ENCODE measurements at places on chromosomes 7 and 10. TPM values are rescaled to one million over a fixed set of nuclear protein-coding genes. Genes with fewer than 3 reads are reported as not detected.

GRCh38 chr7:112517487-112517886 is 36.7 kb downstream of the LSMEM1 start:
- no peak for DNase-seq

- DNase-seq: no peak
Measured at GRCh38 chr7:77979219-77979618, 180.6 kb downstream of the PHTF2 start.

GRCh38 chr10:100076750-100077149 is 4.9 kb downstream of the CPN1 start:
- DNase-seq: no peak

GRCh38 chr10:74000892-74001669 is 3.2 kb downstream of the VCL start:
- DNase-seq: no peak

DNA sequence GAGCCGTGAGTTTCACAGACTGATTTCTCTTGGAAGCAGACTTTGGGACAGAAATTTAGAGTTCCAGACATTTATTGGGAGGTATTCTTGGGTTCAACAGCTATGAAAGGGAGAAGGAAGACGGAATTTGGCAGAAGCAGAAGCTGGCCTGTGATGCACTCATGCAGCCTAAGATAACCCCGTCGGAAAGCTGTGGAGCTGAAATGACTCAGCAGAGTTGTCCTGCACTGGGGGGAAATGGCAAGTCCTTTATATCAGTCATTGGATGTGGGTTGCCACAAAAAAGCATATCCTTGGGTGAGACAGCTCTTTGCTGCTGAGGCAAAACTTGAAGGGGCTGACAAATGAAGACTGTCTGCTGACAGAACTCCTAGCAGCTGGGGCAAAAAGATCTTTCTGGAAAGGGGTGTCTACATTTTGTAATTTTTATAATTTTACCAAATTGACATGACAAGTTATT is 11.5 kb upstream of the MICU1 start:
- peak; percentile 46 for DNase-seq

DNA sequence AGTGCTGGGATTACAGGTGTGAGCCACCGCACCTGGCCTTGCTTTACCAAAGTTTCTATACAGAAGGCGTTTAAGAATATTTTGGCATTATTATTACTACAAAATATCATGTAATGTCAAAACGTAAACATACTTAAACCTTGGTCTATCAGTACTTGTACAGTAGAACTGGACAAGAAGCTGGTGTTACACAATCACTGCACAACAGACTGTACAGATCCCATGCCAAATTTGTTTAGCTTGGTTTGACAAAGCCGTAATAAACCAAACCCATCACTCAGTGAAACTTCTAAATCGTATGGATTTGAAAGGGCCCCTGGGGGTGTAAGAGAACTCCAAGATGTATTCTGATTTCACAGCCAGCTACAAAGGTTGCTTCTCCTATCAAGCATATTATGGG is 51.8 kb upstream of the RHEB start:
- no peak for DNase-seq

DNA sequence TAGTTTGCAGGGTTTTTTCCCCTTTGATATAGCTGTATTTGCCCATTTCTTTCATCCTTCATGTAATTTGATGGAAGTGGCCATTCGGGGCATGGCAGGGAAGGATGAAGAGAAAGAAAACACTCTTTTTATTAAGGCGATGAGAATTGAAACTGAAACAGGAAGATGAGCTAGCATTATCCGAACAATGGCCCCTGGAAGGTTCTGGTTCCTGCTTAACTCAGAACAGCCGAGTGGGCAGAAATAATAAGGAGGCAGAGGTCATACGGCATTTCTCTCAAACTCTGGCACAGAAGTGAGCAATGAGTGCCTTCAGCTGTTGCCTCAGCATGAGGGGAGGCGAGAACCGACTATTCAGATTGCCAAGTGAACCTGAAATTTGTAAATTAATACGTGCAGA is 113.2 kb upstream of the MYO3A start:
- DNase-seq: no peak

DNA sequence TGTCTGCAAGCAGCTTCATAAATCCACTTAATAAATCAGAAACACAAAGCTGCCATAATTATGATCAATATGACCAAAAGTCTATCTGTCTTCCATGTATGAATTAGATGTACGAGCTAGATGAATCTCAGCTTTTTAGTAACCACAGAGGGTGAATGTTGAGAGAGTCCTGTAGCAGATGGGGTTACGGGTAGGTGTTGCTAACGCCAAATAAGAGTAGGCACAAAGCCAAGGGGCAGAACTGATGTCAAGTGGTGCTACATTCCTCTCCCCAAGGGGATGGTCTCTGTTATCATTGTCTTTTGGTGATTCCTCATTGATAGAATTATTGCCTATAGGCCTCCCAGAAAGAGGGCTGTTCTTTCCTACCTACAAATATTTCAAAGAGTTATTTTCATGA is 257.8 kb downstream of the PCLO start:
- no peak for DNase-seq

DNA sequence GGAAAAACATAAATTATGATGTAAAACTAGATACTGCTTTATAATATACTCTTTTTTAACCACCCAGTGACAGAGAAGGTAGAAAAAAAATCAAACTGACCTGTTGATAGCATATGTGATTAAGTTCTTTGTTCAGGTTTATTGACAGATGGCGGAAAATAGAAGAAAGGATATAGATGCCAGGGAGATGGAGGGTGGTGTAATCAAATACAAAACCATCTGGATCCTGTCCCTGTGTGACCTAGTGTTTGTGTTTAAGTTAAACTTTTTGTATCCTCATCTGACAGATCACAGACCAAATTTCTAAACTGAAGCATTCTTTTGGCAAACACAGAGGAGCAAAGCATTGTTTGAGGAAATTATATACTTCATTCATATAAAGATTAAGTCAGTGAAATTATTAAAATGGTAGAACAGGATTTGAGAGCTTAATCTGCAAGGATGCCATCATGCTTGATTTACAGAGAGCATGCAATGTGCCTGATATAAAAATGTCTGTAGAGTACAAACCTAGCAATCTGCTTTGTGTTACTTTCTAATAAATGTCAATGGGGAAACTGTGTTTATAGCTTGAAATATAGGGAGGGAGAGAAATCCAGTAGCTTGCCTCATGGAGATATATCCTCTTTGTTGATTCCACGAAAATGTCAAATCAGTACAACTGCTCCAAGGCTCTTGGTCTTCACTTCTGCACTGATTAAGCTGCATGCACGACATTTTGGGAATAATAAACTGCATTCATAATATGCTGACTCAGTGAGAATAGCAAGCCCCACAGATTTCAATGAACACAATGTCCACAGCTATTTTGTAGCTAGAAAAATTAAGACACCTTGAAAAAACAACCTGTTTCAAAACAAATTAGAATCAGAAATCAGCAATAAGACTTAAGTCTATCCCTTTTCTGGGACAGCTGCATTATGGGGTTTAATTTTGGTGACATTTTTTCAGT is 39.0 kb downstream of the SEM1 start:
- no peak for DNase-seq

DNA sequence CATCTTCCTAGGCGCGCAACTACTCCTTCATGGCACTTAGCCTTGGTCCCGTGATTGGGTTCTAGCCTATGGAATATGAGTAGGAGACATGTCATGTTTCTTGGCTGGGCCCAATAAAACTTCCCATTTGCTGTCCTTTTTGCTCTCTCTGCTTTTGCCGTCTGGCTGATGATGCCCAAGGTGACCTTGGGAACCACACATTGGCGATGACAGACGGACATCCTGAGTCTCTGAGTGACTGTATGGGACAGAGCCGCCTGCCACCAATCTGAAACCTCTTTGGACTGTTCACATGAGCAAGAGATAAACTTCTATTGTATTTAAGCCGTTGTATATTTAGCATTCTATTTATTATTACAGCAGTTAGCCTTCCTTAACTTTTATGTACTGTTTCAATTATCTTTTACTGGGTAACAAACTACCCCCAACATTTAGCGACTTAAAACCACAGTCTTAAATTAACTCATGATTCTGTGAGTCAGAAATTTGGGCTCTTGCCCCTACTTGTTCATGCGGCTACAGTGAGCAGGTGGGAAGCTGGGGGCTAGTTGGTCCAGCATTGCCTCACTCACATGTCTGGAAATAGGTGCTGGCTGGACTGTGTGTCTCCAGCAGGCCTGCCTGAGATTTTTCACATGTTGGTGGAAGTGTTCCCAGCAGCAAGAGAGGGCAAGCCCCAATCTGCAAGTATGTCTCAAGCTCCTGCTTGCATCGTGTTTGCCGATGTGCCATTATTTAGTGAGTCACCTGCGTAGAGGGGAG is 71.7 kb downstream of the NOD1 start:
- DNase-seq: no peak

- no peak for DNase-seq
Measured at GRCh38 chr7:151091003-151091402, 4.7 kb downstream of the AGAP3 start.

DNA sequence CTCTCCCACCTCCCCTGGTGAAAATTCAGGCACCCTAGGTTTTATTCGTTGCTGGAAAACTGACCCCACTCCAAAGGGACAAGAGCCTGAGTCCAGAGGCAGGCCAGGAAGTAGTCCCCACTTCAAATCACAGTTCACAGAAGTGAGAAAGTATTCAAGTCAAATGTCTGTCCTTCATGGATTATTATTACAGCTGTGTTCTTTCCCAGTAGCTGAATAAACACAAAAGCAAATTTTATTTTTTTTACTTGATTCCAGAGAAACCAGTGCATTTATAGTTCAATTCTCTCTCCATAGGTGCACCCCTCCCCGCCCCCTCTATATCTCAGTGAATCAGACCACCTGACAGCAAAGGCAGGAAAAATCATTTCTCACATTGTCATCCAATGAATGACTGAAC is 113.8 kb upstream of the COL1A2 start:
- no peak for DNase-seq

GRCh38 chr7:133664528-133664927 is 411.6 kb downstream of the EXOC4 start:
- DNase-seq: no peak

- DNase-seq: no peak
Measured at GRCh38 chr7:133349101-133349500, 96.2 kb downstream of the EXOC4 start.

DNA sequence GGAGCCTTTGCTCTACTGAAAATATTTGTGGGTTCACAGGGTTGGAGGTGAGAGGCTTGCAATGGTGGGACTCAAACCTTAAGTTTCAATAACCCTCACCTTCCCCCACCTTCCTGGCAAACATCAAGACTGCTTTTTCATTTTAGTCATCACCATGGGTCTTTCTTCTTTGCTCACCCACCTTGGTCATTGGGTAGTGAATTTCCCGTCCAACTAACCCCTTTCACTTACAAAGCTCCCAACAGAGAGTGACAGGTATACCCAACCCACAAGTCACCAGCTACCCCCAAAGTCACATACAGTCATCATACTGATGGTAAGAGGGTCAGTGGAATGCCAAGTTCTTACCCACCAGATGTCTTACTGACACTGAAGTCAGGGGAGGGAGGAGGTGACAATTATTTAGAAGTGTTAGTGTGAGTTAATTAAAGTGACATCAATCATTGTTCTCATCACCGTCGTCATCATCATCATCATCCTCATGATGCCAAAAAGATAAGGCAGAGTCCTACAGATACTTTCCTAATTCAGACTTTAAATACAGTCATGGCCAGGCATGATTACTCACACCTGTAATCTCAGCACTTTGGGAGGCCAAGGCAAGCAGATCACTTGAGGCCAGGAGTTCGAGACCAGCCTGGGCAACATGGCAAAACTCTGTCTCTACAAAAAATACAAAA is 49.0 kb downstream of the PIK3AP1 start:
- no peak for DNase-seq

- DNase-seq: peak; percentile 25
Measured at GRCh38 chr7:101390901-101391301, 28.2 kb downstream of the COL26A1 start.

GRCh38 chr10:101595591-101596433 is 7.7 kb downstream of the DPCD start:
- no peak for DNase-seq

- DNase-seq: no peak
Measured at GRCh38 chr7:152158801-152159587, 133.5 kb downstream of the GALNT11 start.

- DNase-seq: no peak
Measured at GRCh38 chr10:78899996-78900714, 168.6 kb upstream of the ZMIZ1 start.

DNA sequence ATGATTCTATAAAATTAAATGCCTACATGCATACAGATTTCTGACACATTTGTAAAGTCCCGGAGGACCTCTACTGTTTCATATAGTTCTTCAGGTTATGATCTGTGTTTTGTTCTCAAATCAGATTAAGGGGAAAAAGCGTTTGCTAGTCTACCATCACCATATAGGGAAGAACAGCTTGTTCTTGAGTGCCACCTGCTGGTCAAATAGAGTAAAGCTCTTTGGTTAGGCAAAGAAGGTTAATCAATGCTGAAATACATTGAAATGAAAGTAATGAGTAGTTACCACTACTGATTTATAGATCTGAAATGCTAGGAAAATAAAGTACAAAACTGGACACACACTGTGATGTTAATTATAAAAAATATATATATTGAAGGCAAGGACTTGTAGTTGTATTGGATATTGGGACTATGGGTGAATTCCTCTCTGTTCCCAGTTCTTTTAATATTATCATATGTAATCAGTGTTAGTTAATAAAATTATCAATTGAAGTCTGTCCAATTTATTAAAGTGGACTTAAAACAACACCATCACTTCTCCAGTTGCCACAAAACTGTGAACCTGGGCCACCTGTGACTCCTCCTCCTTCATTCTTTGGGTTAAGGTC is 72.6 kb upstream of the PDLIM1 start:
- DNase-seq: peak; percentile 85

GRCh38 chr7:42238709-42239366 is 1.8 kb upstream of the GLI3 start:
- DNase-seq: peak; percentile 84

GRCh38 chr10:95266674-95267095 is 24.1 kb downstream of the PDLIM1 start:
- peak; percentile 96 for DNase-seq

The WIPF3 gene
- total RNA-seq: 0.17 TPM

The NPC1L1 gene
- not detected for total RNA-seq

The SLC26A3 gene
- not detected for total RNA-seq

The DMBT1 gene
- not detected for total RNA-seq

The ZP3 gene
- total RNA-seq: 1.0 TPM

The MYO1G gene
- total RNA-seq: 0.17 TPM

The FKBP6 gene
- not detected for total RNA-seq

The CYP2W1 gene
- not detected for total RNA-seq

The FAM185A gene
- 9.2 TPM for total RNA-seq

The PDLIM1 gene
- 62.5 TPM for total RNA-seq

The TMEM178B gene
- total RNA-seq: 0.34 TPM

The MSS51 gene
- total RNA-seq: 1.5 TPM

The CASD1 gene
- 23.8 TPM for total RNA-seq

The CARD11 gene
- 1.1 TPM for total RNA-seq

The SPAG6 gene
- not detected for total RNA-seq
